Calu3 (cell line): ENCODE measurements at places on chromosomes 12 and 14.

DNA sequence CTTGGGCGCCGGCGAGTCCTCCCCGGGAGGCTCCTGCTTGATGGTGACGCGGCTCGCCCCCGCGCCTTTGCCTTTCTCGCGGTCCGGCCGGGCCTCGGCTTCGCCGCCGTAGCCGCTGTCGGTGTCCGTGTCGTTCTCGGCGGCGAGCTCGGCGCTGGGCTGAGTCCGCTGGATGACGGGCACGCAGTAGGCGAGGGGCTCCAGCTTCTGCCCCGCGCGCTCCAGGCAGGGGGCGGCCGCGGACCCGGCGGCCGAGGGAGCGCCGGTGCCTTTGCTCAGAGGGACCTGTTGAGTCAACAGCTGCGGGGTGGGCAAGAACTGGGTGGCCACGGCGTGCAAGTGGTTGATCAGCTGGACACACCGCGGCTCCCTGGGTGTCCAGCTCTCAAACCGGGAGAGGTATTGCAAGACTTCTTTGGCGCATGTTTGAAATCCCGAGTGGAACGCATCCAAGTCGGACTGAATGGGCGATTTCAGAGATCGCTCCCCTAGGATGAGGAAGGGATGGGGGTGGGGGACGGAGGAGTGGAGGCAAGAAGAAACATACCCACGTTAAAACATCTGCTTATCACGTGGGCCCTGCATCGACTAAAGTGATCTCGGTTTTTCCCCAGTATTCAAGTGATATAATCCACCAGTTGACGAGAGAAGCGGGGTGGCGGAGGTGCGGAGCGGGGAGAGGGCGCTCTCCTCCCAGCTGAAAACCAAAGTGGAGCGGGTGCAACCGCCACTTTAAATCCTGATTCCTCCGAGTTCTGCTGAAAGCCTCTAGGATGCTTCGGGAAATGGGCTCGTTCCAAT lies 2.0 kb downstream of the BHLHE41 start:
- peaks cover 36% of the 10 kb centered on the region for H3K4me1 ChIP-seq
- H3K36me3 ChIP-seq: peaks cover 60% of the 10 kb centered on the region
- H3K27me3 ChIP-seq: peaks cover 11% of the 10 kb centered on the region
- H3K4me3 ChIP-seq: peak overlapping the region; percentile 79
- DNase-seq: peak; percentile 63
- H3K27ac ChIP-seq: peak overlapping the region; percentile 69

DNA sequence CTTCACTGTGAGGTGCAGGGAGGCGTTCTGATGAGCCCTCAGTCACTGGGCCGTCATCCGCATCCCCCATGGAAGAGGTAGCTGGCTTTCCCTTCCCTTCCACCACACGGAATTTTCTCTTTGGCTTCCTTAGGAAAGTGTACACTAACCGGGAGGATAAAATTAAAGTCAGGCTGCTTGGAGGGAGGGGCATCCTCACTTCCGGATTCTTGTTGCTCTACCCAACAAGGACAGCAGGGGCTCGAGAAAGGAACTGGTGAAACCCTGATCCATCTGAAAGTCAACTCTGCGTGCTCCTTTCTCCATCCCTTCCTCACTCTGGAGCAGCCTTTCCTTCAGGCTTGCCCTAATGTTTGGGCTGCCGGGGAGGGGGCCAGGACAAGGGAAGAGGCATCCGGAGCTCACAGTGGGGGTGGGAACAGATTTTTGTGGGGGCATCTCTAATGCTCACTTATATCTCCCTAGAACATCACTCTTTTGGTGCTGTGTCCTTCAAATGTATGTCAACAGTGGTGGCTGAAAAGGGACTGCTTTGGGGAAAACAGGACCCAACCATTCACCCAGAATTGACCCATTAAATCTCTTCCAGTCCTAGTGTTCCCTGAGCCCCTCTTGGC lies 101.4 kb upstream of the FKBP4 start:
- no peak for DNase-seq
- H3K27me3 ChIP-seq: peaks cover 100% of the 10 kb centered on the region
- no peaks in the 10 kb centered on the region for H3K36me3 ChIP-seq
- no peaks in the 10 kb centered on the region for H3K4me1 ChIP-seq
- no peak overlapping the region for H3K4me3 ChIP-seq
- no peak overlapping the region for H3K27ac ChIP-seq

GRCh38 chr12:116423094-116423493 lies 136.1 kb upstream of the MAP1LC3B2 start:
- no peaks in the 10 kb centered on the region for H3K27me3 ChIP-seq
- DNase-seq: no peak
- H3K4me3 ChIP-seq: no peak overlapping the region
- no peak overlapping the region for H3K27ac ChIP-seq
- H3K4me1 ChIP-seq: peaks cover 23% of the 10 kb centered on the region

DNA sequence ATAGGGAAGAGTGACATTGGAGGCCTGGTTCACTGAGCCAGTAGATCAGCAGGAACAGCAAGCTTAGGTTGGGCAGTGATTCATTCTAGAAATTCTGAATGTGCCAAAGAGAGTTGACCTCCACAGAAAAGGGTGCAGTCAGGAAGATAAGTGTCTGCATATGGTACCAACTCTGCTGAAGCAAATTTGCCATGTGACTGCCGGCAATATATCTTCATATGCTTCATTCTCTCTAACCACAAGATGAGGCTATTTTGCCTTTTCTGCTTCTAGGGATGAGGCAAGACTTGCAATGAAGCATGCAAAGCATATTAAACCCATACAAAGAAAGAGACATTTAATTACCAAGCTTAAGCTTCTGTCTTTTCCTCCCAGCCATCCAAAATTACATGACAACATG lies 13.6 kb downstream of the CCDC198 start:
- H3K4me3 ChIP-seq: no peak overlapping the region
- no peak for DNase-seq
- no peaks in the 10 kb centered on the region for H3K27me3 ChIP-seq
- H3K27ac ChIP-seq: no peak overlapping the region

- no peaks in the 10 kb centered on the region for H3K27me3 ChIP-seq
- DNase-seq: no peak
- H3K27ac ChIP-seq: no peak overlapping the region
- H3K36me3 ChIP-seq: peaks cover 37% of the 10 kb centered on the region
- no peaks in the 10 kb centered on the region for H3K4me1 ChIP-seq
- peak overlapping the region; percentile 78 for H3K4me3 ChIP-seq
Measured at GRCh38 chr12:123268850-123269249, 2.8 kb downstream of the CDK2AP1 start.

DNA sequence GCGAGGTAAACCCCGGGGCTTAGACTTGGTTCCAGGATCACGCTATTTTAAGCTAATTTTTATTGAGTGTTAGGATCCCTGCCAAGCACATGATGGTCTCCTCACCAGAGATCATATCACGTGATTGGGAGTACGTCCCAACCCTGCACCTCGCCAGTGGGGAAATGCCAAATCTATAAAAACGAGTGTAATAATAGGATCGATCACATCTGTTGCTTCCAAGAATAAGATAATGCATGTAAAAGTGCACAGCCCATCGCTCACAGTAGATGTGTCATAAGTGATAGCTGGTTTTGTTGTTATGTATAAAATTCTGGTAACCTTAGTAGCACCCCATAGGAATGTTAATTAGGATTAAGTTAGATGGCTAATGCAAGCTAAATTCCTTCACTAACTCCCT lies 581.0 kb upstream of the TMEM132C start:
- no peak for DNase-seq
- H3K36me3 ChIP-seq: no peaks in the 10 kb centered on the region
- H3K4me3 ChIP-seq: no peak overlapping the region
- no peaks in the 10 kb centered on the region for H3K4me1 ChIP-seq

GRCh38 chr12:70364695-70365397 lies 1.2 kb upstream of the KCNMB4 start:
- peak overlapping the region; percentile 21 for H3K27ac ChIP-seq
- DNase-seq: no peak
- H3K4me1 ChIP-seq: peaks cover 18% of the 10 kb centered on the region
- no peaks in the 10 kb centered on the region for H3K27me3 ChIP-seq
- H3K36me3 ChIP-seq: peaks cover 30% of the 10 kb centered on the region

- H3K27ac ChIP-seq: no peak overlapping the region
- H3K4me1 ChIP-seq: peaks cover 17% of the 10 kb centered on the region
- no peak for DNase-seq
- H3K36me3 ChIP-seq: peaks cover 12% of the 10 kb centered on the region
- H3K4me3 ChIP-seq: no peak overlapping the region
- no peaks in the 10 kb centered on the region for H3K27me3 ChIP-seq
Measured at GRCh38 chr12:110004598-110004997, 5.4 kb downstream of the ANKRD13A start.

GRCh38 chr14:25908277-25909044 lies 689.4 kb downstream of the NOVA1 start:
- no peak overlapping the region for H3K27ac ChIP-seq
- H3K36me3 ChIP-seq: no peaks in the 10 kb centered on the region
- no peak overlapping the region for H3K4me3 ChIP-seq
- DNase-seq: no peak
- H3K27me3 ChIP-seq: no peaks in the 10 kb centered on the region
- no peaks in the 10 kb centered on the region for H3K4me1 ChIP-seq

GRCh38 chr14:67564236-67564635 lies 31.1 kb downstream of the PLEKHH1 start:
- no peaks in the 10 kb centered on the region for H3K4me1 ChIP-seq
- H3K4me3 ChIP-seq: no peak overlapping the region
- H3K36me3 ChIP-seq: no peaks in the 10 kb centered on the region
- H3K27me3 ChIP-seq: no peaks in the 10 kb centered on the region

DNA sequence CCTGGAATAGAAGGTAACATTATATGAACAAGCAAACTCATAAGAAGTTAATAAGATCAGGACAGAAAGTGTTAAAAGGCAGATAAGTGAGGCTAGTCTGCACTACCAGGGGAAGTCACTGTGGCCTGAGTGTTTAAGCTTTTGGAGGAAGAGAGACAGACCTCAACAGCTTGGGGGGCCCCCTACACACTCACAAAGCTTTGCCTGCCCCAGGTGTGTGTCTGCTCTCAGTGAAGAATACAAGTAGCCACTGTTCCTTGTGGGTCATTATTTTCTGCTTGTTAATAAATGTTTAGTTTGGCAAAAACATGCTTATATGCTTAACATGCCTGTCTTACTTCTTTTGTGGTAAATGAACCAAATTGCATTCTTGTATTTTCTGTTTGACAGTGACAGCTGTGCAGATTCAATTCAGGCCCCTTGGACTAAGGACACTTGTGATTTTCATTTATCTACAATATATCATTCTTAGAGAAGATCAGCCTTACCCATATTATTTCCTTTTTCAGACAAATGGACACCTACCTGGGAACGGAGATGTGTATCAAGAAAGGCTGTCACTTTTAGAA lies 50.7 kb upstream of the C12orf71 start:
- DNase-seq: no peak
- H3K4me1 ChIP-seq: no peaks in the 10 kb centered on the region
- H3K4me3 ChIP-seq: no peak overlapping the region
- H3K27ac ChIP-seq: no peak overlapping the region
- H3K27me3 ChIP-seq: no peaks in the 10 kb centered on the region

- H3K36me3 ChIP-seq: no peaks in the 10 kb centered on the region
- H3K27ac ChIP-seq: no peak overlapping the region
- H3K27me3 ChIP-seq: peaks cover 28% of the 10 kb centered on the region
- peaks cover 6% of the 10 kb centered on the region for H3K4me1 ChIP-seq
- no peak for DNase-seq
Measured at GRCh38 chr14:22519877-22520685, 68.9 kb downstream of the DAD1 start.

DNA sequence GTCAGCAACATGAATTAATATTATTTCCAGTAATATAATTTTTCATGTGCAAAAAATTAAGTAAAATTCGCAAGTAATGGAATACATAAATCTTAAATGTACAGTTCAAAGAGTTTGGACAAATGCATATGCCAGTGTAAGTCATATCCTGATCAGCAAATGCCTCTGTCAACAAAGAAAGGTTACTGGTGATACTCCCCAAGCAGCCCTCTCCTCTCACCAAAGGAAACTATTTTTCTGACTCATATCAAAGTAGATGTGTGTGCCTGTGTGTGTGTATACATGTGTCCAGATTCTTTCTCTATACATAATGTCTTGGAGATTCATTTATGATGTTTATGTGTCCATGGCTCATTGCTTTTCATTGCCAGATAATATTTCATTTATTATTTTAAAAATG lies 1035.0 kb downstream of the SLC16A7 start:
- peaks cover 4% of the 10 kb centered on the region for H3K4me1 ChIP-seq
- H3K27me3 ChIP-seq: no peaks in the 10 kb centered on the region
- no peaks in the 10 kb centered on the region for H3K36me3 ChIP-seq
- DNase-seq: no peak

DNA sequence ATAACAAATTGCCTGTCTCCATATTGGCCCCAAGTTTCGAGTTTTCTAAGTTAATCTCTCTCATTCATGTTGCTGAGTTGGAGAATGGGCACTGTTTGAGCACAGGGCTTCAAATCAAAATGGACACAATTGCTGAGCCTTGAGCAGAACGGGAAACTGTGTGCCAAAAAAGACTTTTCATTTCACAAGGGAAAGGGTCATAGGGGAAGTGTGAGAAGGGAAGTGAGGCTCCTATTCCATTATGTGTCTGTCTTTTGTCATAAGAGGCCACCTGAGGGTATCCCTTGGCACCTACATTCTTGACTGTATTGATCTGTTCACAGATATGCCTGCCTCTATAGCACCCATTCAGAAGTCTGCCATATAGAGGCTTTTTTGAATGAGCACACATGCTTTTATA lies 59.1 kb downstream of the TTLL5 start:
- no peaks in the 10 kb centered on the region for H3K4me1 ChIP-seq
- no peak overlapping the region for H3K27ac ChIP-seq
- H3K27me3 ChIP-seq: no peaks in the 10 kb centered on the region
- H3K4me3 ChIP-seq: no peak overlapping the region

- H3K4me1 ChIP-seq: no peaks in the 10 kb centered on the region
- no peaks in the 10 kb centered on the region for H3K27me3 ChIP-seq
- no peak for DNase-seq
- no peak overlapping the region for H3K27ac ChIP-seq
- no peak overlapping the region for H3K4me3 ChIP-seq
- no peaks in the 10 kb centered on the region for H3K36me3 ChIP-seq
Measured at GRCh38 chr14:79549515-79549914, 661.8 kb downstream of the DIO2 start.

- H3K4me3 ChIP-seq: no peak overlapping the region
- H3K36me3 ChIP-seq: no peaks in the 10 kb centered on the region
- no peak for DNase-seq
- H3K27me3 ChIP-seq: no peaks in the 10 kb centered on the region
- H3K27ac ChIP-seq: no peak overlapping the region
Measured at GRCh38 chr12:46950094-46950493, 124.3 kb upstream of the SLC38A4 start.

GRCh38 chr14:22465201-22465840 lies 123.7 kb downstream of the DAD1 start:
- no peak for DNase-seq
- H3K27ac ChIP-seq: no peak overlapping the region
- no peak overlapping the region for H3K4me3 ChIP-seq
- no peaks in the 10 kb centered on the region for H3K36me3 ChIP-seq

DNA sequence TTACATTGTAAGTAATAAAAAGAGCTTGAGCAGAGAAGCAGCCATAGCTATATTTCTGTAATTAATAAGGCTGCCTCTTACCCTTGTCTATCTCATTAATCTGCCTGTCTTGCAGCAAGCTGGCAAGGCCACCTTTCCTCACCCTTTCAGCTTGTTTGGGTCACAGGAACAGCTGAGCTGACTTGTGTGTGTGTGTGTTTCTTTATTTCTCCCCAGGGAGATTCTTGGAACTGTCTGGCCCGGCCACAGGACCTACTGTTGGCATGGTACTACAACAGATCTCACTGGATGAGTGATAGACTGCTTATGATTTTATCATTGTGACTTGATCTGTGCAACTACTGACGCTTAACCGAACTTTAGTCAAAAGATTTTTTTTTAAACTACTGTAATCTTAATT lies 213.7 kb downstream of the SLC2A13 start:
- no peak overlapping the region for H3K4me3 ChIP-seq
- H3K27me3 ChIP-seq: no peaks in the 10 kb centered on the region
- H3K27ac ChIP-seq: no peak overlapping the region
